Activated CD4-positive, alpha-beta T cell treated with anti-CD3 and anti-CD28 coated beads for 1 hour (primary cell): ENCODE measurements at places on chromosomes 1 and 21.
A peak's percentile ranks its signal among the peaks of the same experiment; 100 is the strongest.

DNA sequence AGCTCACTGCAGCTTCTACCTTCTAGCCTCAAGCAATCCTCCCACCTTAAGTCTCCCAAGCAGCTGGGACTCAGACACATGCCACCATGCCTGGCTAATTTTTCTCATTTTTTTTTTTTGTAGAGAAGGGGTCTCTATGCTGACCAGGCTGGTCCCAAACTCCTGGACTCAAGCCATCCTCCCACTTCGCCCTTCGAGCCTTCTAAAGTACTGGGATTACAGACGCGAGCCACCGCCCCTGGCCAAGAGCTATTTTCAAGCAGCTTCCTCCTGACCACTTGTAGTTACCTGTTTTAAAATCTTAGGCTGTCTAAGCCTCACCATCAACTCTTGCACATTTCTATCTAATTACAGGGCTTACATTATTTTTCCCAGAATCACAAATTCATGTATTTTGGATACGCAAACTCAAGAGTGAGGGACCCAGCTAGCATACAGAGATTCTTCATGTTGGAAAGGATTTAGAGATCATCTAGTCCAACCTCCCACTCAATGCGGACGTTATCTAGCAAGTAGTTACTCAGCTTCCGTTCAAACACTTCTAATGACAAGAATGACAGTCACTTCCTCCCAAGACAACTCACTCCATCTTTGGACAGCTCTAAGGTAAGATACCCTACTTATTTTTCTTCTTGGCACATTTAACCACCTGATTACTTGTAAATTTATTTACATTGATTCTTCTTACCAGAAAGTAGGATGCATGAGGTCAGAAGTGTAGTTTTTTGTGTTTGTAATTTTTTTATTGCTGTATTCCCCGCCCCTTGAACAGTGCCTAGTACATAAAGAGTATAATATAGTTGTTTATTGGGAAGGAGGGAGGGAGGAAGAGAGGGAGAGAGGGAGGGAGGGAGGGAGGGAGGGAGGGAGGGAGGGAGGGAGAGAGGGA is 65.4 kb downstream of the LUZP1 start:
- no peak for DNase-seq

DNA sequence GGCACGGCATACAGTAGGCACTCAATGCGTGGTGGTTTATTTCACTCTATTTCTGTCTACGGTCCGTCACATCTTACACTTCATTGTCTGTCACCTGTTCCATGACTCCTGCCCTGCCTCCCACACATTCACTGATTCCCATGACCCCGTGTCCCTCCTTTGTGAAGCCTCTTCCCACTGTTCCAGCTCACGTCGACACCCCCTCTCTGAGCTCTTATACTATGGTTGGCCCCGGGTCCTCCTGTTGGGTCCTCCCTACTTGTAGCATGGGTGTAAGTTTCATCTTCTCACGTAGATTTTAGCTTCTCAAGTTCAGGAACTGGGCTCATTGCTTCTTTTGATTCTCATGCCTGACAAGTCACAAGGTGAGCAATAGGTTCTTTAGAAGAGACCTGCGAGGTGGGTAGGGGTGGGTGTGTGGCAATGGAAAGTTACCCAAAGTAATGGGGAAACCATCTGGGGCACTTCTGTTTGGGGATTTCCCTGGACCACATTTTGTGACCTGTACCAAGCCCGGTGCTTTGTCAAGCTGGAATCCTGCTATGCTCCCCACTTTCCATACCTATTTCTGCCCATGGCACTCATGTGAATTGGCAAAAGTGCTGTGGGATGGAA is 22.1 kb upstream of the IL10 start:
- no peak for DNase-seq

GRCh38 chr21:39562791-39563770 is 49.7 kb upstream of the B3GALT5 start:
- DNase-seq, result no peak

DNA sequence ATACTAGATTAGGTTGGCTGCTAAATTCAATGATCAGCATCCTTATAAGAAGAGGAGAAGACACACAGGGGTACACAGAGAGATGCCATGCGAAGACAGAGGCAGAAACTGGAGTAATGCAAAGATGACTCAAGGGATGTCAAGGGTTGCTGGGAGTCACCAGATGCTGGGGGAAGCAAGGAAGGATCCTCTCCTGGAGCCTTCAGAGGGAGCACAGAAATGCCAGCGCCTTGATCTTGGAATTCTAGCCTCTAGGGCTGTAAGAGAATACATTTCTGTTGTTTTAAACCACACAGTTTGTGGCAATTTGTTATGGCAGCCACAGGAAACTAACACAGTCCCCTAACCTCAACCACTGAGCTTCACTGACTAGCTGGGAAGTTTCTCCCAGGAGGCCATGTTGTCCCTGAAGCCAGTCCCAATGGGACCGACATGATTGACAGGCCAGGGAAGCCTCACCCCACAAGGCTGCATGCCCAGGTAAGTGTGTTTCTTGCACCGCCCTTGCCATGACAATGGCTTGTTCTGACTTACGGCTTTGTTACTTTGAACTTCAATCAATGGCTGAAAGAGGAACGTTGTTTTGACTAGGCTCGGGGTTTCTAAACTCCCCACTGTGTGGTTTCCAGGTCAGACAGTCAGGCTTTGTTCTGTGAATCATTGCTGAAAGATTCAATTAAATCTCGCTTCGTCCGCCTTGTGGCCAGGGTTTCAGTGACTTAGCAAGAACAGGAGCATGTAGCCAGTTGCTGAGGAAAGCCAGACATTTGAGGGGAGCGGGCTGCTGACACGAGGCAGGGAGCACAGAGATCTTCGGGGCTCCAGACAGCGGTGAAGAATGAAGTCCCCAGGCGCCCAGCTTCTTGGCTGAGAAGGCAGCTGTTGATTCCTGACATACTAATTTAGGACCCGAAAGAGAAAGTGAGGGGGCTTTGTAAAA is 62.3 kb downstream of the RUNX1 start:
- DNase-seq, result peak; percentile 52

DNA sequence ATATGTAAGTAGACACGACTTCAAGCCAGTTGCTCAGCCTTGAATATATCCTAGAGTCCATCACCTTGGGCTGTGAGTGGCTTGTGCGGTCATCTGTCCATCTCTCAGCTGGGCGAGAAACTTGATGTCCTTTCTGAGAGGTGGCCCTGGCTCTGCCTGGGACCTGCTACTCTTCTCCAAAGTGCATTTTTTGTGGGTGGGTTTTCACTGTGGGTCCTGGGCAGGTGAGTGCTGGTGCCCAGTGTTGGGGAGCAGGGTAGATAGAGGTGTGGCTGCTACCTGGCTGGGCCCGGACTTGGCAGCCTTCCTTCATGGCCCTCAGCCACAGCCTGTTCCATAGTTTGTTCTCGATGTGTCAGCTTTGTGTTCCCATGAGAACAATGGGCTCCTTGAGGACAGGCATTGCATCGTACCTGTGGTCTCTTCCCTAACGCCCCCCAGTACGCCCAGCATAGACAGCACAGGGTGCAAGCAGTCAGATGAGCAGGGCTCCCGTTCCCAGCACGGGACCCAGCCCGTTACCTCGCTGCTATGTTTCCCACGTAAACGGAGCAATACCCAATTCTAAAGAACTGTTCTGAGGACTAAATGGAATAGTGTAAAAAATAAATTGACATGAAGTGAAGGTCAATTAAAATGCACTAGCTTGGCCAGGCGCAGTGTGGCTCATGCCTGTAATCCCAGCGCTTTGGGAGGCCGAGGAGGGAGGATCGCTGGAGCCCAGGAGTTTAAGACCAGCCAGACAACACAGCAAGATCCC is 877 bp upstream of the SLX9 start:
- DNase-seq, result no peak

DNA sequence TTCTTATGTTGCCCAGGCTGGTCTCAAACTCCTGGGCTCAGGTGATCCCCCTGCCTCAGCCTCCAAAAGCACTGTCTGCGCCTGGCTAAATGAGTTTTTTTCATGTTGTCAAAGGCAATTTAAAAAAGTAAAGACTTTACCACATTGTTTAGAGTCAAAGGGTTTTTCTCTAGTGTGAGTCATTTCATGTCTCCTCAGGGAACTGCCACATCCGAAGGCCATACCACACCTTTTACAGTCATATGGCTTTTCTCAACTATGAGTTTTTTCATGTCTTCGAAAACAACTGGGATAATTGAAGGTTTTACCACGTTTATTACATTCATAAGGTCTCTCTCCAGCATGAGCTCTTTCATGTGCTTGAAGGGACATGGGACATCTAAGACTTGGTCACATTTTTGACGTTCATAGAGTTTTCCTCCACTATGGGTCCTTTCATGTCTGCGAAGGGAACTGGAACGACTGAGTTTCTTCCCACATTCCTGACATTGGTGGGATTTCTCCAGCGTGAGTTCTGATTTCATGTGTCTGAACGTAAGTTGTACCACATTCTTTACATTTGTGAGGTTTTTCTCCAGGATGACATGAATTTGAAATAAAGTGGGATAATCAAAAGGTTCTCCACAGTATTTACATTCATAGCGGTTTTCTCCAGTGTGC is 65.6 kb downstream of the UCHL5 start:
- no peak for DNase-seq

GRCh38 chr1:91885716-91886506 is at the start of gene TGFBR3:
TSS of gene TGFBR3 (minus strand) at chr1:91886151. CDS start at chr1:91861531, 24,620 bp downstream.
- DNase-seq, result peak; percentile 63

DNA sequence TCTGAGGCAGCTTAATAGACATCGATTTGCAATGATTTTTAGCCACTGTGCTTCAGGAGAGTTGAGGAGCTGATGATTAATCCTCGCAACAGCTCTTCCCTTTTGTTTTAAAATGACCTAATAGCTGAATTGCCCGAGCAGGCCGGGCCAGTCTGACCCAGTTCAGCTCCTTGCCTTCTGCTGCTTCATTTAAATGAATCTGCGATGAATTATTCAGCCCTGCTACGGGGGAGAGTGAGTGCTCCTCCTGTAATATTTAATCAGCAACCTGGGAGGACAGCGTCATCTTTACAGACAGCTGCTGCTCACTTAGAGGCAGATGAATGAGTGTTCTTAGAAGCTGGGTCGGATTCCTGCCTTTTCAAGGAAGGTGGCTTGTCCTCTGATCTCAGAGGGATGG is 325.1 kb downstream of the CAMTA1 start:
- no peak for DNase-seq

DNA sequence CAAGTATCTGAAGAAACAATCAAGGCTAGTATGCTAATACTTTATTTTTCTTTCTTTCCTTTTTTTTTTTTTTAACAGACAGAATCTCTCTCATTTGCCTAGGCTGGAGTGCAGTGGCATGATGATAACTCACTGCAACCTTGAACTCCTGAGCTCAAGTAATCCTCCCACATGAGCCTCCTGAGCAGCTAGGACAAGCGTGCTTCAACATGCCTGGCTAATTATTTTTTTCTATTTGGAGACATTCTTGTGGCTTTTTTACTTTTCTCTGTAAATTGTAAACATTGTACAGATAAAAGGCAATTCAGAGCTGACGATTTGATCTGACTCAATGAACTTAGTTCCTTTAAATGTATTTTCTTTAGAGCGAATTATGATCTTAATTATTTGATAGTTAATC is 41.4 kb downstream of the CCDC18 start:
- DNase-seq, result no peak

DNA sequence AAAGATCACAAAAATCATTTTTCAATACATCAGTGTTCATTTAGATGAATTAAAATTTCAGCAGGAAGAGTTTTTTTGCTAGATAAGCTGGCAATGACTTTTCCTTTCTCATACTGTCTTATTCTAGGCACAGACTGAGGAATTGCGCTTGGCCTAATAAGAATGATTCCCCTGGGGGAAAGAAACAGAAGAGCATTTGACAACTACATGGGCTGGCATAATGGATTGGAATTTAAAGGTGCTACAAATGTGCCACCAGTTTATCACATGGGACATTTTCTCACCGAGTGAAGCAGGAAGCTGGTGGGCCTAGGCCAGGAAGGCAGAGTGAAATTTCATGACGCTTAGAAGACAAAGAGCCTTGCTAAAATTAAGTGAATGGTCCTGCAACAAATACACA is 39.3 kb downstream of the CDKN2C start:
- no peak for DNase-seq

GRCh38 chr1:209777587-209777986 is 6.8 kb downstream of the C1orf74 start:
- no peak for DNase-seq

DNA sequence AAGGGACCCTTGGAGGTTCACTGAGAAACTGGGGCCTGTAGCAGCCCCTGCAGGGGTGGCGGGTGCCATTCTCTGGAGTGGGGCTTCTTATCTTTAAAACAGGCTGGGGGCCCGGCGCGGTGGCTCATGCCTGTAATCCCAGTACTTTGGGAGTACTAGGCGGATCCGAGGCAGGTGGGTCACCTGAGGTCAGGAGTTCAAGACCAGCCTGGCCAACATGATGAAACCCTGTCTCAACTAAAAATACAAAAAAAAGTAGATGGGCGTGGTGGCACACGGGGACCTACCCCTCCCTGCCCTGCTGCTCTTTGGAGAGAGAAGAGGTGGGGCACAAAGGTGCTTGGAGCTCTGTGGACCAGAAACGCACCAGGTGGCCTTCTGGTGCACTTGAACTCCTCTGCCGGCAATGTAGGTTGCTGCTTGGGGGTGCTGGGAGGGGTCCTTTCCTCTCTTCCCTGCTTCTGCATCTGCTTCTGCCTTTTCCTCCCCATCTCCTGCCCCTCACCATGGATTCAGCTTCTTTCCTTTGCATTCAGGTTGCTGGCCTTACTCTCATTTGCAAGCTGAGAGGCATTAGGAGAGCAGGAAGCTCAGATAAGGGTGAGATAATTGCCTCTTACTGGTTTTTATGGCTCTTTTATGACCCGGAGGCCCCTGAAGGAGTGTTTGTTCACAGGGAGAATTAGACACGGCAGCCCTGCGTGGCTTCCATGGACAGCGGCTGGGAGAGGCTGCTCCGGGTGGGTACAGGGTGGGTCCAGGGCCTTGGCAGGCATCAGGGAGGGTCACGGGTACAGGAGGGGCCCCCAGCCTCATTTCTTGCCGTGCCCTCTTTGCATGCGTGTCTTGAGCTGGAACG is 57.4 kb downstream of the ARHGEF10L start:
- DNase-seq, result no peak

- no peak for DNase-seq
Observed at GRCh38 chr21:37874481-37874880, 41.8 kb downstream of the KCNJ6 start.
